Spleen (tissue), 13 donors: ENCODE measurements at places on chromosomes 6 and 20. TPM values are rescaled to one million over a fixed set of nuclear protein-coding genes. Genes with fewer than 3 reads are reported as not detected.

The TEAD3 gene
- 8.2 TPM for total RNA-seq

The TPMT gene
- total RNA-seq: 11.4 TPM

The ADAM33 gene
- total RNA-seq: 10.2 TPM

The XRN2 gene
- 66.2 TPM for total RNA-seq

The AKAP12 gene
- total RNA-seq: 38.0 TPM

The ADGB gene
- not detected for total RNA-seq

The TGM3 gene
- not detected for total RNA-seq

The UBE2V1 gene
- total RNA-seq: 135 TPM

The OPRL1 gene
- 6.6 TPM for total RNA-seq

The MAFB gene
- total RNA-seq: 140 TPM

The IPCEF1 gene
- total RNA-seq: 25.2 TPM

The CRISP2 gene
- total RNA-seq: not detected

The GPX5 gene
- not detected for total RNA-seq

The LRP11 gene
- 15.0 TPM for total RNA-seq

The MLN gene
- total RNA-seq: not detected

The SAPCD1 gene
- not detected for total RNA-seq

The HSPA1L gene
- 3.7 TPM for total RNA-seq

The SLC24A3 gene
- total RNA-seq: 3.9 TPM

The EFCAB8 gene
- 1.1 TPM for total RNA-seq

The SAMD3 gene
- total RNA-seq: 21.8 TPM

The HSD17B8 gene
- total RNA-seq: 20.1 TPM

The DPPA5 gene
- not detected for total RNA-seq

The CRYBG1 gene
- 36.8 TPM for total RNA-seq

The PPP1R3G gene
- total RNA-seq: 10.1 TPM

The PGBD1 gene
- 7.8 TPM for total RNA-seq

The PROKR2 gene
- not detected for total RNA-seq

The CD93 gene
- 50.4 TPM for total RNA-seq

The GRIK2 gene
- 0.26 TPM for total RNA-seq
